ENCODE measurements at places on chromosomes 3 and 15. TPM values are rescaled to one million over a fixed set of nuclear protein-coding genes. Genes with fewer than 3 reads are reported as not detected.

Gene ARHGEF26
- total RNA-seq, result 3.4 TPM

Gene SMCO1
- 0.34 TPM for total RNA-seq

Gene MASP1
- 1.8 TPM for total RNA-seq

Gene ZKSCAN7
- total RNA-seq, result 5.2 TPM

Gene CNTN4
- total RNA-seq, result not detected

Gene LDHAL6B
- not detected for total RNA-seq

All from bronchus fibroblast of lung (primary cell).